ENCODE measurements at places on chromosomes 3 and 15. TPM values are rescaled to one million over a fixed set of nuclear protein-coding genes. Genes with fewer than 3 reads are reported as not detected.

- no peak for DNase-seq
Observed at GRCh38 chr15:52232327-52232726, 41.1 kb upstream of the GNB5 start.

GRCh38 chr15:31160740-31161495 lies 59.4 kb upstream of the TRPM1 start:
- DNase-seq = no peak

DNA sequence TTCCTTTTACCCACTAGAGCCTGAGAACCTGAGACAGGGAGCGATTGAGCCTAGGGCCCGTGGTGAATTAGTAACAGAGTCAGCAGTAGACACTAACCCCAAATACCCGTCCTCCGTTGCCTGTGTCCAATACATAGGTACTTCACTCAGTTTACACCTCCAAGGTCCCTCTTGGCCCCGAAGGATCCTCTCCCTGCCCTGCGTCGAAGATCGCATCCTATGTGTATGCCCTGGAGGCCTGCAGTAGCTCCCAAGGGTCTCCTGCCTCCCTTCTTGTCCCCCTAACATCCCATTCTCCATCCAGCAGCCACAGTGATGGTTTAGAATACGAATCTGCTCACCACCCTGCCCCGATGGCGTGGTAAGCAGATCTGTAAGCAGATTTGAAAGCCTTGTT lies 67.0 kb downstream of the ISG20 start:
- DNase-seq = no peak

GRCh38 chr15:33125894-33126537 lies 68.5 kb downstream of the FMN1 start:
- no peak for DNase-seq

GRCh38 chr15:22963641-22964040 lies 16.5 kb downstream of the CYFIP1 start:
- no peak for DNase-seq

DNA sequence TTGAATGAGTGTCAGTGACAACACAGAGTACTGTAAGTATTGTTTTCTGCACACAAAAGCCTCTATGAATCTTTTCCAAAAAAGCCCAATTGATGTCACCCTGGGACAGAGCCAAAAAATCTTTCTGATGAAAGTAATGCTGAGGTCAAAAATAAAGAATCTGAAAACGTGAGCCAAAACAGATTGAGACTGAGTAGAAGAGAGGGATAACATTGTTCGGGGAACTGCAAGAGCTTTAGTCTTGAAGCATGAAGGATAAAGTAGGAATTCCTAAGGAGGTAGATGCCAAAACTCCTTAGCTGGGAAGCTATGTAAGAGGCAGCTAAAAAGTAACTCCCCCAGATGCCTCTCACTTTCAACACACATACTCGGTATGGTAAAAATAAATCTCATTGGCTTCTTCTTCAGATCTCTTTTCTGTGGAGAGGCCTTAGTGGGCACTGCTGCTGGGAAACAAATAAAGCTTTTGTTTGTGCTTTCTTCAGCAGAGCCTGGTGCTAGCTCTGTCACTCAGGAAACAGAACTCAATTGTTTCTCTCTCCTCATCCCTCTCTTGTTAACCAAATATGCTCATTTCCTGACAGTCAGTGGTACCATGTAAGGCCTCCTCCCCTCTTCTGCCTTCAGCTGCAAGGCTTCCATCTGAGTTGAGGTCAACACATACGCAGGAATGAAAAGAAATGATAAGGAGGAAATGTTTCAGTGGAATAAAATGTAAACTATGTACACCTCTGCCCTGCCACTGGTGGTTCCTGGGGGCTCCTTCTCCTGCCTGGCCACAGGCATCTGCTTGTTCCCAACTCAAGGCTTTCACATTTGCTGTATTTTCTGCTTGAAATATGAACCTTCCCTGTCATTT lies 58.1 kb downstream of the CD200 start:
- DNase-seq = no peak

DNA sequence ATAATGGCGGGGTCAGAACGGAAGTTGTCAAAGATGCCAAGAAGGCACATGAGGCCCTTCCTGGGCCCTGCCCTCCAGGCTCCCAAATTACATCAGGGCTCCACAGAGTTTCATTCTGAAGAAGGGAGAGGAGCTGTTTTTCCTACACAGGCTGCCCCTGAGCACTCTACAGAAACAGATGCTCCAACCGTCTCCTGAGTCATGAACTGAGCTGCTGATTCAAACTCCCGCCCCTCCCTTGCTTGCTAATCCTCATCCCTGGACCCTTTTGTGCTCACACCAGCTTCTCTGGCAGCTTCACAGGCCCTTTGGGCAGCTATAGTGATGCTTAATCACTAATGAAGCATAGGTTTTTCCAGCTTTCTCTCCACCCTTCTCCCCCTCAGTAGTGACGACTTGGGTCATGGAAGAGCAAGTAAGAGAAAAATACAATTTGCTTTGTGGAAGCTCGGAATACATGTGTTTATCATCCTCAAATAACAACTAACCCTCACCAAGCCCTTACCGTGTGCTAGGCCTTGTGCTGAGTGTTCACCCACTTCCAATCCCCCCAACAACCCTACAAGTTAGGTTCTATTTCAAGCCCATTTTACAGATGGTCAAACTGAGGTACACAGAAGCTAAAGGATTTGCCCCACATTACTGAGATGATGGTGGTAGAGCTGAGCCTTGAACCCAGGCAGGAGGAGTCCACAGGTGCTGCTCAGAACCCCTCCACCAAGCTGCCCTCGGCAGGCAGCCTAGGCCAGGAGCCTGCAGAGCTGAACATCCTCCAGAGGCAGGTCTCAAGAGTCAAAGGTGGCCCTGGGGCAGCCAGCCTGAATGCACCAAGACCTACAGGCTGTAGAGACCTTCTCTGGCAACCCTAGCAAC lies 21.9 kb downstream of the MEGF11 start:
- no peak for DNase-seq

- no peak for DNase-seq
Observed at GRCh38 chr3:11254876-11255275, 17.3 kb upstream of the ATG7 start.

TRAIP gene
- total RNA-seq = 0.63 TPM

ENTPD3 gene
- total RNA-seq = 0.11 TPM

CCDC80 gene
- total RNA-seq = 171 TPM

CASR gene
- not detected for total RNA-seq

SLC38A3 gene
- total RNA-seq = 10.4 TPM
